ENCODE measurements at places on chromosomes 1 and 21.

- H3K27ac ChIP-seq = no peak overlapping the region
- no peak for DNase-seq
- peaks cover 1% of the 10 kb centered on the region for H3K4me1 ChIP-seq
These were observed 114.5 kb downstream of the CRYAA start for GRCh38 chr21:43283136-43283924.

GRCh38 chr1:46131093-46131492 is 1.3 kb downstream of the PIK3R3 start:
- no peak for DNase-seq
- peaks cover 54% of the 10 kb centered on the region for H3K4me1 ChIP-seq
- no peaks in the 10 kb centered on the region for H3K27me3 ChIP-seq
- no peaks in the 10 kb centered on the region for H3K36me3 ChIP-seq
- peak overlapping the region; percentile 87 for H3K27ac ChIP-seq

DNA sequence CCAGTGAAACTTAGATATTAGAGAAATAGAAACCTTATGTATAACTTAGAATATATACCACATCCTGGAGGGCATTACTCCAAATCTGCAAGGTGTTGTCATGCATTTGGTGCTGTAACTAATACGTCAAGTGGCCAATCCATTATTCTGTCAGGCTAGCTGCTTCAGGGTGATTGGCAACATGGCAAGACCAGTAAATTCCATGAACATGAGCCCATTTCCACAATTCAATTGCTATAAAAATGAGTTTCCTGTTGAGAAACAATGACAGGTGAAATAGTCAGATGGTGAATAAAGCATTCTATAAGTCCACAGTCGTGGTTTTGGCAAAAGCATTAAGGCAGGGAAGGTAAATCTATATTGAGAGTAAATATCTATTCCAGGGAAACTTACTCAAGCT is 566.0 kb downstream of the ADGRL2 start:
- H3K27me3 ChIP-seq = no peaks in the 10 kb centered on the region
- no peak overlapping the region for H3K27ac ChIP-seq
- no peak for DNase-seq
- H3K4me1 ChIP-seq = peaks cover 12% of the 10 kb centered on the region
- H3K36me3 ChIP-seq = no peaks in the 10 kb centered on the region
- H3K4me3 ChIP-seq = no peak overlapping the region

DNA sequence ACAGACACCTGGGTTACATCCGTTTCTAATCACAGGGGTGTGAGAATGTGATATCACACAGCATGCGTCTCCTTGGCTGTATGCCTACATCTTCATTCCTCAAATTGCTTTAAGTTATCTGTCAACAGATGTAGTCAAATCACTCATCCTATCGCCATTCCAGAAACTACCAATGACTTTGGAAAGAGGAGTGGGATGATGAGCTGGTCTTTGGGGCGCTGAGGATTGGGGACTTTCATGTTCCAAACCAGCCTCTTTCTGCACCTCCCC is 104.8 kb downstream of the NAV1 start:
- peaks cover 11% of the 10 kb centered on the region for H3K27me3 ChIP-seq
- H3K4me3 ChIP-seq = no peak overlapping the region
- no peak for DNase-seq

DNA sequence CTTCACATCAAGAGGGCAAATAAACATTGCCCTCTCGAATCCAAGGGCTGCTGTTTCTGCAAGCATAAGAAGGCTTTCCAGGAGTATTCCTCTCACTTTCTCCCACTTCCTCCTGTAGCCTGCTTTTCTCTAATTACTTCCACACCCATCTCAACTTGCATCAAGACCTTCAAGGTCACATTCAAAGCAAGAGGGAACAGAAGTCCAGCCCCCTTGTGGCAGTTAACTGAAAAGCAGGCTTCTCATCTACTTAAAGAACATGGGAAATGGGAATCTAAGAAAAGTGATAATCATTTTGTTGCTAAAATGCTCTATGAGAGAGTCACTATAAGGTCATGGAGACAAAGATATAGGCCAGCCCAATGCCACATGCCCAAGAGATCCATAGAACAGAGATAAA is 874.4 kb downstream of the KCNT2 start:
- H3K36me3 ChIP-seq = peaks cover 4% of the 10 kb centered on the region
- H3K4me1 ChIP-seq = peaks cover 3% of the 10 kb centered on the region
- DNase-seq = no peak
- H3K27me3 ChIP-seq = no peaks in the 10 kb centered on the region

Data from mesothelial cell of epicardium (in vitro differentiated cells).